Left renal cortex interstitium (tissue), 4 donors: ENCODE measurements at places on chromosomes 4 and X. TPM values are rescaled to one million over a fixed set of nuclear protein-coding genes. Genes with fewer than 3 reads are reported as not detected.

GRCh38 chr4:111475001-111475400 lies 670.3 kb upstream of the FAM241A start:
- DNase-seq, result peak; percentile 2

DNA sequence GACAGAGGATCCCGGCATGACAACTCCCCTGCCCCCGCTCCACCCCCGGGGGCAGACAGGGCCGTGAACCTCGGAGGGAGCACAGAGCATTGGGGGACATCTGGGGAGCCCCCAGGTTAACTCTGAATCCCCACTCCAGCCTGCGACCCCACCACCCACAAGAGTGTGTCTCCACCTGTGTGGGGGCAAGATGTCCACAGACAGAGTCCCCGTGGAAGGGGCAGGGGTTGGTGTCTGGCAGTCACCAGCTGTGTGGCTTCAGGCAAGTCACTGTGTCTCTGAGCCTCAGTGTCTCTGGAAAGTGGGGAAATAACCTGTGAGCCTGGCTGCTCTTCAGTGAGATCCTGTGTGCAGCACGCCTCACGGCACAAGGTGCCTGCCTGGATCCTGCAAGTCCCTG lies 239.0 kb downstream of the AFAP1 start:
- DNase-seq, result no peak

DNA sequence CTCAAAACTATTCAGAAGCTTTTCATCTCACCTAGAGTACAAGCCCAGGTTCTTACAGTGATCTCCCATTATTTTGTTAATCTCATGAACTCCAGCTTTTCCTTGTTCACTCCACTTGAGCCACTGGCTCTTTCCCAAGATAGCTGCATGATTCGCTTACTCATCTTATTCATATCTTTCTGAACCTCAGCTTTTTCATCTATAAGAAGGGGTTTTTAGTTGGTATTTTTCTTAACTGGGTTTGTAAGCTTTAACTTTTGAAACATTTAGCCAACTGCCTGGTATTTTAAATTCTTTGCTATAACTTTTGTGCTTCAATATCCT lies 24.0 kb downstream of the GIMD1 start:
- no peak for DNase-seq

DNA sequence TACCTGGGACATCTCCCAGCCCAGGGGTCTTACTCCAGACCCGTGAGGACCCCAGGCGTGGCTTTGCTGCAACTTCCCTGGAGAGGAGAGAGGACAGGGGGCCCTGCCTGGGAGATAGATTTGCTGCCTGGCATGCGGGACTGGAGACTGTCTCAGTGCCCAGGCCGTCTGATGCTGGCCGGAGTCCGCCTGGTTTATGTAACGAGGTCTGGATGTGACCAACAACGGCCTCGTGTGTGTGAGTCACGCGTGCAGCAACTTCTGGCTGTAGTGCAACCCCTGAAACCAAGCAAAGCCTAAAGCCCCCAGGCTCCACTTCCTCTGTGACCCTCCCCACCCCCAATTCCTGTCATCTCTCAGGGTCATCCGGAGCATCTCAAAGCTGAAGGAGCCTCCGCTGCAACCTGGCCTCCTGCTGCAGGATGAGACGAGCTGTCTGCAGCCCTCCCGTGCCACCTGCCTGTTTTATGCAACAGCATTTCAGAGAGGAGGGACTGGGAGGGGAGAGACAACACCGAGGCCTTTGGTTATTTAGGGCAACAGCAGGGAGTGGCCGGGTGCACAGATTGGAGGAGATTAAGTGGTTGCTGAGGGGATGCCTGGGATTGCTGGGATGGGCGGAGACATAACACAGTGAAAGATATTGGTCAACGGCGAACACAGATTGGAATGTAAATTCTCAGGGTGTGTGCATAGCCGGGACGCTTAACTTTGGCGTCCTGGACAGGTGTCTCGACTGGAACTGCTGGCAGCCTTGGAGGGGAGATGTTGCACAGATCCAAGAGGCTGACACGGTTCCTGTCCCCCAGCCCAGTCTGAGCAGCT lies 16.0 kb downstream of the XG start:
- DNase-seq, result no peak

DNA sequence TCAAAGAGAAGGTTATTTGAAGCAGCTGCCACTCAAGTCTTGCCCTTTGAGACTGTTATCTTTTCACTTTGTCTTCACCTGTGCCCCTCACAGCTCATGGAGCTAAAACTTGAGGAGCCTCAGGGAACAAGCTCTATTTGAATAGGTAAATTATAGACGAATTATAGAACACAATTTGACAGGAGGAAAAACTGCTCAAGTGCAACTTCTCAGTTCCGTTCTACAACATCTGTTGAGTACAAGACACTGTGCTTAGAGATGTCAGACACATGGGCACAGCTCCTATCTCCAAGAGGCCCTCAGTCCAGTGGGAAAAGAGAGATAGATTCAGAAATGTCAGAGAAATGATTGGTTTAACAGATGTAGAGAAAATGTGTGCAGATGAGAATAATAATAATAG lies 5.1 kb downstream of the PPP1R2C start:
- DNase-seq, result no peak

DNA sequence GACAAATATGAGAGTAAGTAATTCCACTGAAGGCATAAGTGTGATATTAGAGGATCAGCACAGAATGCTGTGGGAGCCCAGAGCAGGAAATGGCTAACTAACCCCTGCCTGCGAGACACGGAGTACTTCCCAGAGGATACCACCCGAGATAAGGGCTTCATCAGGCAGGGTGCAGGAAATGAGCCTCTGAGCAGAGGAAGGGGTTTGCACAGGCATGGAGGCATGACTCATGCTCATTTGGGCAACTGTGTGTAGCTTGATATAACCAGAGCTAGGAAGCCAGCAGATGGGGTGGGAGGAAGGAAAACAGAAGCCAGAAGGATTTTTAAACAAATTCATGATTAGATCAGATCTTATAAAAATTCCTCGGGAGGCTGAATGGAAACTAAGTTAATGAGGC lies 70.0 kb upstream of the TSPAN5 start:
- DNase-seq, result no peak

DNA sequence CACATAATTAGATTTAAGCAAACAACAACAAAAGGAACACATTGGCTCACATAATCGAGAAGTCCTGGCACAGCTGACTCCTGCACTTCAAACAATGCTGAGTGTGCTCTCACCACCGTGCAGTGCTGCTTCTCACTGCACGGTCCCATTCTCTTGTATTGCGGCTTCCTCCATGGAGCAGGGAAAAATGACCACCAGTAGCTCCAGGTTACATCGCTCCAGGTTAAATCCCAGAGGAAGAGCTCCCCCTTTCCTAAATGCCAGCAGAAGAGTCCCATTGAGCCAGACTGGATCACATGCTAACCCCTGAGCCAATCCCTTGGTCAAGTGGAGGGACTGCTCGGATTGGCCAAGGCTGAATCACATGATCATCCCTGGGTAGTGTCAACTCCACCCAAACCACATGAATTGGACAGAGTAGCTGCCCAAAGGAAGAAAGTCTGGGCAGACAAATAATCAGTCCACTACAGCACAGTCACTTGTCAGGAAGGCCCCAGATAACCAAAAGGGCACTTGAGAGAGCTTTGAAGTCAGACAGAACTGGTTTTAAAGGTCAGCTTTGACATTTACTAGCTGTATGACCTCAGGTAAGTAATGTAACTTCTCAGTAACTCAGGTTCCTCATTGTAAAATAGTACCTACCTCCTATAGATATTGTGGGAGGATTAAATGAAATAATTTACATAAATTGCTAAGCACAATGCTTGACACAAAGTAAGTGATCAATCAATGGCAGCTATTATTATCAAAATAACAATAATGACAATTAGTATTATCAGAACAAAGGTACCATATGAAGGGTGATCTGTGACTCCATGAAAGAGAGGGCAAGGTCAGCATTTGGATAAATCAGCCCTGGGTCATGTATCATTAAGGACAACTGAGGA lies 14.3 kb downstream of the TEC start:
- DNase-seq, result no peak

- no peak for DNase-seq
These were observed 29.5 kb downstream of the ANTXR2 start for GRCh38 chr4:80043541-80043940.

The CHRDL1 gene
- polyA plus RNA-seq, result 9.1 TPM

The SEPSECS gene
- polyA plus RNA-seq, result 18.1 TPM

The VCX3B gene
- polyA plus RNA-seq, result 0.30 TPM

The MTMR8 gene
- polyA plus RNA-seq, result 2.0 TPM
